Right ventricle myocardium superior (tissue), 1 donor: ENCODE measurements at places on chromosomes 4 and X. TPM values are rescaled to one million over a fixed set of nuclear protein-coding genes. Genes with fewer than 3 reads are reported as not detected.

POU3F4 gene
- not detected for total RNA-seq

CT45A3 gene
- not detected for total RNA-seq

ETDB gene
- not detected for total RNA-seq

RNF150 gene
- 53.3 TPM for total RNA-seq

PRR32 gene
- 0.30 TPM for total RNA-seq

BMP3 gene
- total RNA-seq = not detected
